ENCODE measurements at places on chromosomes 1 and 21.

- no peak for DNase-seq
Measured at GRCh38 chr1:204110894-204111633, 38.1 kb downstream of the SOX13 start.

DNA sequence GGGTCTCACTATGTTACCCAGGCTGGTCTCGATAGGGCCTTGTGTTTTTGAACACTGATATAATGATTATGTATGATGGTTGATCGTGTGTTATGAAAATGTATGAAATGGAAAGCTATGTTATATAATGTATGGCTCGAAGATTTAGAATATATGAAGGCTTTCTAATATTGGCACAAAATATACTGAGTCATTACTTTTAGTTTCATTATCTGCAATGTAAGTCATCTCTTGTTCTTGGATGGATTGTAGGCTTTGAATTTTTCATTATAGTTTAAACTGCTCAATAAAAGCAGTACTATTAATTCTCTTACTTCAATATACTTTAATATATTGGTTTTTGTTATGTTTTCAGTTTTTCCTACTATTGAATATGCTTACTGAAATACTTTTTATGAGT, 10.1 kb downstream of the FMN2 start:
- no peak for DNase-seq

GRCh38 chr1:234839663-234840062, 229.7 kb upstream of the IRF2BP2 start:
- no peak for DNase-seq

- DNase-seq = no peak
Measured at GRCh38 chr1:203931953-203932352, 70.6 kb downstream of the SNRPE start.

All from GM10248 (cell line).